ENCODE measurements at places on chromosomes 4 and X.
A peak's percentile ranks its signal among the peaks of the same experiment; 100 is the strongest.

GRCh38 chrX:146854281-146854680 is 39.7 kb upstream of the CXorf51A start:
- DNase-seq, result no peak

DNA sequence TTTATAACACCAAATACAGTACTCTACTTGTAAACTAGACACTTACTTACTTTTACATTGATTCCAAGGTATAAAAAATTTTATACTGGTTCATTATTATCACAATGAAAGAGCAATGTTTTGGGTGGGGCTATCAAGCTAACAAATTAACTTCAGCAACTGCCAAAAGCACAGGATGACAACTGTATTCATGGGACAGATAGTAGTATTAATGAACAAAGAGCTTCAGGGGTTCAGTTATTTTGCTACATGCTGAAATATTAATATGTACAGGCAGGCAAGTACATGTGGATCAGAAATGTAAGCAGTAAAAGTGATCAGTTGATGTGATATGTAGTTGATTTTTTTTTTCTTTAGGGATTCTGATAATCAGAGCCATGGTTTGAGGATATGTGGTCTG is 112.9 kb downstream of the NAA11 start:
- no peak for DNase-seq

DNA sequence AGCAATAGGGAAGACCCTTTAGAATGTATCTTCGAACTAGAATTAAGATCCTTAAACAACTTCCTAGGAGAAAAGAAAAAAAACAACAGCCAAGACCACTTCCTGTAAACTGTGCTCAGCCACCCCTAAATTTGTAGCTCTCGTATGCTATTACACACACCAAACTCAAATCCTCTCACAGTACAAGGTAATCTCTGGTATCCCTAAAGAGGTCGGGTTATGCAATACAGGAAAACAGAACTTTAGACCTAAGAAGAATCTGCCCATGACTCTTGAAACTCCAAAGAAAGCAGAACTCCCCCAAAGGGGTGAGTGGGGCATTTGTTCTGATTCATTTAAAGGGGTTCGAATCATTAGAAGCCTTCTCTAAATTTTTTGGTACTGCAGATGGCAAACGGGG is 170.9 kb upstream of the CASK start:
- DNase-seq, result no peak

DNA sequence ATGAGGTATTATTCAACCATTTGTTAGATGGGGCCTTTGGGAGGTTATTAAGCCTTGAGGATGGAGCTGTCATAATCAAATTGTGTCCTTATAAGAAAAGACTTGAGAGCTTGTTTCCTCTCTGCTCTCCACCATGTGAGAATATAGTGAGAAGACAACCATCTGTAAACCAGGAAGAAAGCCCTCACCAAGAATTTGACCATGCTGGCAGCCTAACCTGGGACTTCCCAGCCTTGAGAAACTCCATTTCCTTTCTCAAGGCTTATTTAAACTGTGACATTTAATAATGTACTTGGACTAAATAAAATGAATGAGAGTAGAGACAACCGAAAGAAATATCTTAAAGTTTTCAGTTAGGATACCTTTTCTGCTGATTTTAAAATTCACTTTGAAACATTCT is 83.7 kb upstream of the GC start:
- DNase-seq, result no peak

GRCh38 chrX:150887906-150888465 is 10.5 kb downstream of the CD99L2 start:
- DNase-seq, result no peak

DNA sequence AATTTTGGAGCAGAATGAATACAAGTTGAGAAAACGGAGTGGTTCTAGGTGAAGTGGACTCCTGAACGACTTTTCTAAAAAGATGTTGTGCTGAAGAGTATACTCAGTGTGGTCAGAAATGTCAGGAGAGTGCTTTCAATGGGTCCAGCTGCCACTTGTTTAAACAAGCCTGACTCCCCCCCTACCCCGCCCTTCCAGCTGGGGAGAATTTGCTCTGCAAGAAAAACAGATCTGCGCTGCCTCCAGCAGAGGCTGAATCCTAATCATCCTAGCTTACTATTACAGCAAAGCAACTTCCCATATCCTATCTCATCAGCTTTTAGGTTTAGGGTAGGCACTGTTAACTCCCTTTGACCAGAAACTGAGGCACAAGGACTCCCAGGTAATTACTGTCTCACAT is 1.9 kb downstream of the MAP3K15 start:
- no peak for DNase-seq

DNA sequence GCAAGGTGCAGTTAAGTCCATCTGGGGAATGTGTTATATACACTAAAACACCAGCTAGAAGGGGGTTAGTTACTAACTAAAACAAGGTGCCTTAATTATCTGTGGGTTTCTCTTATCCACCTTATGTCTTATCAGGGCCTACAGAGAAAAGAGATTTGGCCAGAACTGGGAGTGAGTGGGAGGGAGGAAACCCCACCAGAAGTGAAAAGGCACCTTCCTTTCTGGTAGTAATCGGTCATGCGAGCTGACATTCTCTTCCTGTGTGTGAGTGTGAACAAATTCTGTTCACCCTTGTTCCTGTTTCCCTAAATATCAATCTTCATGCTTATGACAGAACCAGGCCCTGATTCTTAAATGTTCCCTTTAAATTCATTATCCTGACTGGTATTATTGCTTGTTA is 43.5 kb downstream of the SRPX2 start:
- DNase-seq, result no peak

GRCh38 chrX:109939498-109939897 is 63.4 kb upstream of the TMEM164 start:
- no peak for DNase-seq

GRCh38 chrX:69318651-69319340 is 153.5 kb upstream of the PJA1 start:
- no peak for DNase-seq

DNA sequence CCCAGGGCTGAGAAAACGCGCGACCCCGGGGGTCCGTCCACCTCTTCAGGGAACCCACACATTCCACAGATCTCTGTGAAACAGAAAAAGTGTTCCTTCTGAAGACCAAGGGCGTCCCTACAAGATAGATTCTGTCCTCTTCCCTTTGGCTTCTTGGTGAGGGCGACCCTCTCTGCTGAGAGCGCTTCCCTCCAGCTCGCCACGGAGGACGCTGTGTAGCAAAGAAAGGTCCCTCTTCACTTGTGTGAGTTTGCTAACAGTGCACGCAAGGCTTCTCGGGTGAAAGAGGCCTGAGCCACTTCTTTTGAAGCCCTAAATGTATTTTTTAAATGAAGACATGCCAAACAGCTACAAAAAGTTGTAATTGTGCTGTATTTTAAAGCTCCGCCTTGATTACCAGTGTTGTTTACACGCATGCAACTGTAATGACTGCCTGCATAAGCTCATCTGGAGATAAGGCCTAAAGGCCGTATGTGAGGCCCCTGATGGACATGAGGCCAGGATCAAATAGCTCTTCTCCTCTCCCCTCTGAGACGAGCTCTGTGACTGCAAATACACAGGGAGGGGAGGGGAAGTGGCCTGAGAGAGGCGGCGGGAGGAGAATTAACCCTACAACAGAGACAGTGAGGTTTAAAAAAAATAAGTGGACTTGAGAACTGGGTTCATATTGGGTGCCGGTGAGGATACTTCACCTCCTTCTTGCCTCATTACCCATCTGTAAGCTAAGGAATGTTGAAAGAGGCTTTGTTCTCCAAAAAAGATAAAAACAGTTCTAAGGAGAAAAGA is 95.5 kb downstream of the SOWAHB start:
- DNase-seq, result no peak

GRCh38 chr4:39698424-39699009 is 581 bp downstream of the UBE2K start:
- DNase-seq, result peak; percentile 66

DNA sequence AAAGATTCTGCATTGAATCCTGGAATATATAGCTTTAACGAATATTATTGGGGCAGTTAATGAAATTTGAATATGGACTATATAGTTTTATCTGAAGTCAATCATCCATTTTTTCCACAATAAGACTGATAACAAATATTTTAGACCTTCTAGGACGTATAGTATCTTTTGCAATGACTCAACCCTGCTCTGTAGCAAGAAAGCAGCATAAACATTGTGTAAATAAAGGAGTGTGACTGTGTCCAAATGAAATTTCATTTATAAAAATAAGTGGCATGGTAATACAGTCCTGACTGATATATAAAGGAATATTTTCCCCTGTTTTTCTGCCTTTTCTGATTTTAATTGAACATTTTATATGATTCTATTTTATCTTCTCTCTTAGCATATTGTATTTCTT is 947.7 kb upstream of the SLIT2 start:
- DNase-seq, result no peak

GRCh38 chr4:61877266-61877665 is 677.1 kb downstream of the ADGRL3 start:
- DNase-seq, result no peak

All from left lobe of liver (tissue), 2 donors.